Activated CD4-positive, alpha-beta T cell treated with anti-CD3 and anti-CD28 coated beads for 24 hours (primary cell): ENCODE measurements at places on chromosomes 5 and 9.

GRCh38 chr9:22008717-22009505 lies at the start of gene CDKN2B:
CDKN2B (minus strand) TSS chr9:22009305; CDS start chr9:22008953, 352 bp downstream.
- DNase-seq: peak; percentile 66

GRCh38 chr5:15366676-15367391 lies 133.1 kb upstream of the FBXL7 start:
- DNase-seq: no peak

DNA sequence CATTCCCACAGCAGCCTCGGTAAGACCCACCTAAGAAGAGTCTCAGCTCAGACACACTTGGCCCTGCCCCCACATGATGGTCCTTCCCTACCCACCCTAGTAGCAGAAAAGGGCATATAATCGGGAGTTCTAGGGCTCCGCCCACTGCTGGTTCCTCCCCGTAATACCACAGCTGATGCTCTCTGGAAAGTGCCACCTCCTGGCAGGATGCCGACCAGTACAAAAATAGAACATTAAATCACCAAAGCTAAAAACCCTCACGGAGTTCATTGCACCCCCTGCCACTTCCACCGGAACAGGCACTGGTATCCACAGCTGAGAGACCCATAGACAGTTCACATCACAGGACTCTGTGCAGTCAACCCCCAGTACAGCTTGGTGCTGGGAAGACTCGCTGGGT lies 271.3 kb downstream of the KIAA0825 start:
- no peak for DNase-seq

GRCh38 chr5:119338326-119338946 lies 17.4 kb upstream of the TNFAIP8 start:
- DNase-seq: no peak

DNA sequence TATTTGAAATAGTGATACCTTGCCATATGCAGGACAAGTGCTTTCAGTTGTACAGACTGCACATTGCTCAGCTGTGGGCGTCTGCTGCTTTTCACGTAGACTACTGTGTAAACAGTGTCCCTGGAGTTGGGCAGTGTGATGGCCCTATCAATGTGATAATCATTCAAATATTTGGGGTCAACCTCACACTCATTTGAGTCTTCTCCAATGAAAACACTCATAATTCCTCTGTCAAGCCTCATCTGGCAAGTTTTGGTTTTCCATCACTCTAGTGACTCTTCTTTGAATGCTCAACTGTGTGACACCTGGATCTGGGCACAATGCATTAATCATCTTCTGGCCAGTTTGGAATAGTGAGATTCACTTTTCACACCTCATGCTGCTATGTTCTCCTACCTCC lies 64.4 kb downstream of the UGCG start:
- DNase-seq: no peak

DNA sequence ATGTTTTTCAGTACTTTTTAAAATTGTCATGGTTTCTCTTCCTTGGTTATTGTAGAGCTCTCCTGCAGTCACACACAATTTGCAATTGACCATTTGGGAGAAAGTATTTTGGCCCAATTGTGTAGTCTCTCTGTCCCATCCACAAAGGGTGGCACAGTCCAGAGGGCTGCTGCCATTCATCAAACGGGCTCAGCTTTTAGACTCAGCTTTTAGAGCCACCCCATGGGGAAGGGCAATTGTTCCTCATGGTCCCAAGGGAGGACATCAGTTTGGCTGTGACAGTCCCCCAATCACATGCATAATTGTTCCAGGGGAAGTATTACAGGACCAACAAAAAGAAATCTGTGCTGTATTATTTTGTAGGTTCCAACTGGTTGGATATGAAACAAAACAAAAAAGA lies 207.6 kb downstream of the ZNF462 start:
- DNase-seq: no peak

GRCh38 chr9:118263949-118264348 lies 559.7 kb downstream of the TLR4 start:
- no peak for DNase-seq

DNA sequence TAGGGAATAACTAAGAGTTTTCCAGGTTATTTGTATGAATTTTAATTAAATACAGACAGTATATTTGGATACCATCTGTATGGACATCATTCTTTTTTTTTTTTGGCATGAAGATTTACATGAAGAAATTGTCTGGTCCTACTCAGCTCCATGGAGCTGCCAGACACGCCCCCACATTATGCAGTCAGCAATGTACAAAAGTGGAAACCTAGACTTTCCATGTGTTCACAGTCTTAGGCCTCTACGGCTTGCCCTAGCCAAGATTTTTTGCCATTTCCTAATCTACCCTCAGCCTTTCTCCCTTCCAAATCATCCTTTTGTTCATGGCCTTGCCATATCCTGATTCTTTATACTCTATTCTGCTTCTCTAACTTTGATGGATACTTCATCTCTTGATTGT lies 207.1 kb downstream of the SGCD start:
- DNase-seq: no peak

GRCh38 chr9:117936185-117937130 lies 232.3 kb downstream of the TLR4 start:
- DNase-seq: no peak
